ENCODE measurements at places on chromosomes 5 and 9.

DNA sequence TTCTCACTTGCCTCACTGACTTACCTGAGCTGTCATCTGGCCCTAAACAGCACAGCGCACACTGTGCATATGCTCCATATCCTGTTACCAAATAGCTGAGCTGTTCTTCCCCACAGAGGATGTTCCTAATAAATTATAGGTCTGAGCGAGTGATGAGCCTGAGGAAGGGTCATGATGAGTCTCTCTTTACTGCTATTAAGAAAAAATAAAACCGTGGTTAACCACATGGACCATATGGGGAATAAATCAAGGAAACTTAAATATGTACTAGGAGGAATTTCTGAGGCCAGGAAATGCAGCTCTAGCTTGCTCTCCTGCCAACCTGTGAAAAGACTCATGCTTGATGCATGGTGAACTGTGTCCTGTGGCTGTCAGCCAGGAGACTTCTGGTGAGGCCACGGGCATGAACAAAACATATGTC is 424.8 kb upstream of the DMAC1 start:
- no peak for DNase-seq

GRCh38 chr5:154092356-154093141 is 53.8 kb downstream of the MFAP3 start:
- DNase-seq: no peak

DNA sequence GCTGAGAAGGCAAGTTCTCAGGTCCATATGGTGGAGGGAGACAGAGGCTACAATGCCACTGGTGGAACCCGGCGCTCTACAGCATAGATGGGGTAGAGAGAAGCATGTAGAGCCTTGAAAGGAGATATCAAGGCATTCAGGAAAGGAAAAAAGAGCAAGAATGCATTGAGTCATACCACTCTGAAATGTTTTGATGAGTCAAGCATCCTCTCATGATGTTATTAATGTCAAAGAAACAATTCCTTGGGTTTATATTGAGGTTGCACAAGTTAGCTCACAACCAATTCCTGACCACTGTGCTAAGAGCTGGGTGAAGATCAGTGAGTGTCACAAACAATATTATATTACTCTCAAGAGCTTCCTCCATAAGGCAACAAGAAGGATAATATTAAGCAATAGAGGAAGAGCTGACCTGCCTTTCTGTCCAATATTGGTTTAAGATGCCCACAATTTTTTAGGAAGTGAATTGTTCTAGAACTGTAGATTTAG is 178.0 kb downstream of the RFK start:
- no peak for DNase-seq

DNA sequence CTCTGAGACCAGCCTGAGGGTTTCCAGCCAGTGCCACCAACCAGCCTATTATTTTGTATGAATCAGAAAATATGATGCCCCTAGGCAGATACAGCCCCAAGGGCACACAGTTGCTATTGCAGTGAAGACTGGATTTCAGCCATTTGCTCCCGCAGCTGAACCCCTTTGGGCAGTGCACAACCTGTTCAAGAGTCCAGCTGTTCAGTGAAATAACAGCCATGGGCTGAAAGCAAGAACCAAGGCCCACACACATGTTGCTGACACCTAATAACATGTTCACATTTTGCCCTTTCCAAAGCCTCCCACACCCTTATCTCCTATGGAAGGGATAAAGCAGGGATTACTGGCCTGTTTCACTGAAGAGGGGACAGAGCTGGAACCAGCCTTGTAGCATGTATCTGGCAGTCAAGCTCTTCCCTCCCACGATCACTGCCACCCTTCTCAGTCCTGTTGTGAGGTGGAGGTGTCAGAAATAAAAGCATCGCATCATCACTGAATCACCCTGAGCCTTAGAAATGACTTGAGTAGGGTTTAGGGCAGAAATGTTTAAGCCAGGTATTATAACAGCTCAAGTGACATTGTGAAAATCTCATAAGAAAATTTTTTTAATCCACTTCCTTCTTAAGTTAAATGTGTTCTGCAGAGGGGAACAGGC is 137.1 kb upstream of the FSTL4 start:
- DNase-seq: no peak

GRCh38 chr9:38284588-38285051 is 107.9 kb upstream of the ALDH1B1 start:
- DNase-seq: no peak

DNA sequence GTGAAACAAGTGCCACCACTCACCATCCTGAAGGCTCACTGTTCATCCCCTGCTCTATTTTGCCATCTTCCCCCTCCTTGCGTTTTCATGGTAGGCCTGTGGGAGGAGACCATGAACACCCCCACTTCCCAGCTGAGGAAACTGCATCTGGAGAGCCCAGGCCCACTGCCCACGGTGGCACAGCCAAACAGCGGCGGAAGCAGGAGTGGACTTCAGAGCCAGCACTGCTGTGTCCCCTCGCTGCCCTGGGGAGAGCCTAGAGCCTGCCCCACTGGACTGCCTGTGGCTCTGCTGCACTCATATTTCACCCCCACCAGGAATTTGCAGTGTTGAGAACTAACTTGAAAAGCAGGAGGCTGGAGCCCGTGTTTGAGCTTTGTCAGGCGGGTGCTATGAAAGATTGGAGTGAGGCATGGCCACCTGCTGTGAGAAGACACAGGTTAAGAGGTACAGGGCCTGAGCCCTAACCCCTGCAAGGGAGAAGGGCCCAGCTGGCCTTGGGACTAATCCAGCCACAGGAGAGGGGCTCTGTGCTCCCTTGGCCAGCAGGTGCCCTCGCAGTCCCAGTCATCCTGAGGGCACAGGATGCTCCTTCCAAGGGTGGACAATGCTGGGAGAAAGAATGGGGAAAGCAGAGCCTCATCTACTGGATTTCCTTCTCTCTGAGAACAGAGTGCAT is 79.0 kb downstream of the MACROH2A1 start:
- no peak for DNase-seq

GRCh38 chr9:110021891-110022290 is 186.1 kb downstream of the C9orf152 start:
- DNase-seq: peak; percentile 56

GRCh38 chr9:76692458-76693129 is 71.6 kb upstream of the PCA3 start:
- no peak for DNase-seq

Data from B cell (primary cell).